ENCODE measurements at places on chromosomes 5 and 9. TPM values are rescaled to one million over a fixed set of nuclear protein-coding genes. Genes with fewer than 3 reads are reported as not detected.

- H3K36me3 ChIP-seq: no peaks in the 10 kb centered on the region
- H3K27me3 ChIP-seq: no peaks in the 10 kb centered on the region
- no peak overlapping the region for H3K27ac ChIP-seq
- H3K4me1 ChIP-seq: no peaks in the 10 kb centered on the region
Measured at GRCh38 chr9:8384091-8384490, 584.5 kb upstream of the DMAC1 start.

DNA sequence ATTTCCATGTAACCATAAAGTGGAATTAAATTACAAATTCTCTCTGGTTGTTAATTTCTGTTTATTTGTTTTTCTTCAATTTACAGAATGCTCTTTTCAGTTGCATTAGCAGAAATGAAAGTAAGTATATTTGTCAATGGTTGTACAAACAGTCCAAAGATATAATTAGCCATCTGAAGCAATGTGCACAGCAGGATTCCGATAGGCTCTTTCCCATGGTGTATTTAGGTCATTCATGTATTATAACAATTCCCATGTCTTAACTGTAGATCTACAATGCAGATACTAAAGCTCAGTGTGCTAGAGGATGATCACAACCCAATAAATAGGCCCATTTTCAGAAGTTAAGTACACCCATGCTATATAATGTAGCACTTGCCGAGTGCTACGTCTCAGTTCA, 43.8 kb downstream of the RECK start:
- H3K4me3 ChIP-seq: no peak overlapping the region
- H3K36me3 ChIP-seq: peaks cover 5% of the 10 kb centered on the region
- H3K27me3 ChIP-seq: no peaks in the 10 kb centered on the region
- H3K27ac ChIP-seq: no peak overlapping the region
- H3K4me1 ChIP-seq: no peaks in the 10 kb centered on the region
- DNase-seq: no peak

The KCNN2 gene
- not detected for total RNA-seq

DNA sequence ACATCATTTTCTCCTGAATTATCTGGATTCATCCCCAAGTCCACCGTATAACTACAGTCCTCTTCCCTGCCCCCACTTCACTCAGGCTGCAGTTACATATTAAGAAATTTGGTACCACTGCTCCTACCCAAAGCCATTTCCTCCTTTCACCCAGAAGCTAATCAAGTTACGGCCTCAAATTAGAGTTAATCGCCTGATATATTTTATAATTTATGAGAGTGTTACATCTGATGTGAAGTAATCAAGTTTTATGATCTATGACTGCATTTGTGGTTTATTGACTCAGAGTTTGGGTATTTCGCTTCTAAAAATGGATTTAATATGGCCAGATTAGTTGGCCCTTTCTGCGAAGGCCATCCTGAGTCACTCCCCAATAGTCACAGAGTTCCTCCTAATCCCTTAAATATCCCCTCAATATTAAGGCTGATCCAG, 223.6 kb upstream of the KIF2A start:
- DNase-seq: no peak
- H3K27ac ChIP-seq: no peak overlapping the region
- H3K4me1 ChIP-seq: no peaks in the 10 kb centered on the region
- H3K27me3 ChIP-seq: peaks cover 1% of the 10 kb centered on the region
- H3K4me3 ChIP-seq: no peak overlapping the region
- H3K36me3 ChIP-seq: no peaks in the 10 kb centered on the region

The CTNNAL1 gene
- total RNA-seq: 17.8 TPM
